Type B pancreatic cell (in vitro differentiated cells): ENCODE measurements at places on chromosomes 6 and 20.

- no peak overlapping the region for H3K27ac ChIP-seq
- no peak for DNase-seq
- no peaks in the 10 kb centered on the region for H3K4me1 ChIP-seq
- no peaks in the 10 kb centered on the region for H3K36me3 ChIP-seq
Measured at GRCh38 chr6:49257549-49257948, 205.5 kb downstream of the MMUT start.

- no peak overlapping the region for H3K4me3 ChIP-seq
- no peaks in the 10 kb centered on the region for H3K36me3 ChIP-seq
Measured at GRCh38 chr6:140208286-140208685, 833.8 kb upstream of the CITED2 start.

- DNase-seq, result no peak
- H3K4me1 ChIP-seq, result peaks cover 60% of the 10 kb centered on the region
- H3K27ac ChIP-seq, result no peak overlapping the region
- peaks cover 3% of the 10 kb centered on the region for H3K36me3 ChIP-seq
Measured at GRCh38 chr6:1762203-1762602, 152.5 kb downstream of the FOXC1 start.

DNA sequence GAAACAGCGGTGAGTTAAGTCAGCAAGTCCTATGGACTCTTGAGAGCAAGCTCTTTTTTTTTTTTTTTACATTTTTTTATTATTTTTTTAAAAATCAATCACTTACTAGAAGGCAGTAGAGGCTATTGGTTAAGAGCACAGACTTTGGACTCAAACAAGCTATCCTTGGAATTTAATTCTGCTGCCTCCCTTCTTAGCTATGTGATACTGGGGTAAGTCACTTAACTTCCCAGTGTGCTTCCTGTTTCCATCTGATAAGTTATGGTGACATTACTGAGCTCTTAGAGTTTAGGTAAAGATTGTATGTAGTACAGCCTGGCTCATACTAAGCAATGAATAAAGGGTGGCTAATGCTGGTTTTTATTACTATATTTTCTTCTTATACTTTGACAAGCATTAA is 770.5 kb upstream of the FLRT3 start:
- DNase-seq, result no peak
- no peaks in the 10 kb centered on the region for H3K4me1 ChIP-seq
- H3K27me3 ChIP-seq, result no peaks in the 10 kb centered on the region
- H3K27ac ChIP-seq, result no peak overlapping the region

- H3K4me1 ChIP-seq, result peaks cover 49% of the 10 kb centered on the region
- H3K4me3 ChIP-seq, result peak overlapping the region; percentile 54
- H3K27ac ChIP-seq, result no peak overlapping the region
- DNase-seq, result no peak
Measured at GRCh38 chr20:47971058-47971791, 185.9 kb upstream of the SULF2 start.

DNA sequence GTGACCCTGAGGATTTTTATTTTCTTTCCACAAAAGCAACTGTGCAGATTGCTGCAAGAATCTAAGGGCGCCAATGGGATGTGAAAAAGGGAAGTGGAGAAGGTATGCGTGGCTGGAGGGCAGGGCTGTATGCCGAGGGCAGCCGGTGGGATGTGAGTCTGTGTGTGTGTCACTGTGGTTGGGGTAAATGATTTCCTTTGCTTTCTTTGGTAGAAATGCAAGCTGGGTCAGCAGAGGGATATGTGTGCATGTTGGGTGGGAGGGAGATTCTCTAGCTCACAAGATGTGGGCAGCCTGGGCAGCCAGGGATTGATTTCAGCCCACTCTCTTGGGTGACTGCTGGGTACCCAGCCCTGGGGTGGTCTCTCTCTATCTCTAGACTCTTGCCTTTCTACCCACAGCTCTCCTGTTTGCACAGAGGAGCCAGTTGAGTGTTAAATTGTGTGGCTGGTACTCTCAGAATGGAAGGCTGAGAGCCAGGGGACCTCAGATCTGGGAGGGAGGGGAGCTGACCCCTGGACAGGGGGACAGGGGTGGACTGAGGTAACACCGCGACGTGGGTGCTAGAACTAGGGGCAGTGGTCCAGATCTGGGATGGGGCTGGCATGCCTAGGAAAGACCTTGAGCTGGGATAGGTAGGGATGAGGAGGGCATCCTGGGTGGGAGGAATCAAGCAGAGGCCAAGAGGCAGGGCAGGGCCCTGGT is 136.8 kb upstream of the RNF24 start:
- no peak overlapping the region for H3K27ac ChIP-seq
- H3K4me3 ChIP-seq, result peak overlapping the region; percentile 38
- H3K4me1 ChIP-seq, result peaks cover 23% of the 10 kb centered on the region
- DNase-seq, result no peak

GRCh38 chr6:166379800-166380199 is 2.9 kb downstream of the MPC1 start:
- H3K4me1 ChIP-seq, result peaks cover 5% of the 10 kb centered on the region
- H3K36me3 ChIP-seq, result no peaks in the 10 kb centered on the region
- no peak for DNase-seq
- H3K27me3 ChIP-seq, result no peaks in the 10 kb centered on the region
- no peak overlapping the region for H3K4me3 ChIP-seq

GRCh38 chr20:56634307-56634706 is 5.2 kb downstream of the TFAP2C start:
- peak overlapping the region; percentile 42 for H3K4me3 ChIP-seq
- H3K36me3 ChIP-seq, result peaks cover 39% of the 10 kb centered on the region
- H3K27me3 ChIP-seq, result peaks cover 70% of the 10 kb centered on the region
- H3K4me1 ChIP-seq, result peaks cover 17% of the 10 kb centered on the region
- no peak for DNase-seq

- no peaks in the 10 kb centered on the region for H3K27me3 ChIP-seq
- H3K36me3 ChIP-seq, result peaks cover 4% of the 10 kb centered on the region
- H3K4me1 ChIP-seq, result peaks cover 11% of the 10 kb centered on the region
- H3K4me3 ChIP-seq, result no peak overlapping the region
- no peak overlapping the region for H3K27ac ChIP-seq
- DNase-seq, result no peak
Measured at GRCh38 chr20:8153281-8153908, 21.3 kb downstream of the PLCB1 start.

DNA sequence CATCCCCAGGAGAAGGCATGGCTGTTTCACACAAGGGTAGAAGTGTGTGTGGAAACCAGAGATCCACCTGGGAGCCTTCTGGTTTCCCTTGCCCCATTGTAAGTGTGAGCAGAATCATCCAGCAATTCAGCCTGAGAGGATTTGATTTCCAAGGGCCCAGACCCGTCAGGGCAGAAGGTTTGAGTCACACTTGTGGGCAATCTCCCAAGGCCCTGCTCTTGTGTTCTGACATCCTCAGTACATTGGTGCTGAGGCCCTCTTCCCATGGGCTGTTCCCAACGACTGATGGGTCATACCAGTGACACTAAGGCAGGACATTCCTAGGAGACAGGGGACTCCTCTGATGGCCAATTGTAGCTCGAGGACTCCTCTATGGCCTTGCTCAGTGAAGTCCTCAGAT is 58.2 kb upstream of the POLR1H start:
- H3K27me3 ChIP-seq, result peaks cover 48% of the 10 kb centered on the region
- no peak overlapping the region for H3K27ac ChIP-seq
- peaks cover 6% of the 10 kb centered on the region for H3K4me1 ChIP-seq
- DNase-seq, result no peak
- no peak overlapping the region for H3K4me3 ChIP-seq
- H3K36me3 ChIP-seq, result no peaks in the 10 kb centered on the region

DNA sequence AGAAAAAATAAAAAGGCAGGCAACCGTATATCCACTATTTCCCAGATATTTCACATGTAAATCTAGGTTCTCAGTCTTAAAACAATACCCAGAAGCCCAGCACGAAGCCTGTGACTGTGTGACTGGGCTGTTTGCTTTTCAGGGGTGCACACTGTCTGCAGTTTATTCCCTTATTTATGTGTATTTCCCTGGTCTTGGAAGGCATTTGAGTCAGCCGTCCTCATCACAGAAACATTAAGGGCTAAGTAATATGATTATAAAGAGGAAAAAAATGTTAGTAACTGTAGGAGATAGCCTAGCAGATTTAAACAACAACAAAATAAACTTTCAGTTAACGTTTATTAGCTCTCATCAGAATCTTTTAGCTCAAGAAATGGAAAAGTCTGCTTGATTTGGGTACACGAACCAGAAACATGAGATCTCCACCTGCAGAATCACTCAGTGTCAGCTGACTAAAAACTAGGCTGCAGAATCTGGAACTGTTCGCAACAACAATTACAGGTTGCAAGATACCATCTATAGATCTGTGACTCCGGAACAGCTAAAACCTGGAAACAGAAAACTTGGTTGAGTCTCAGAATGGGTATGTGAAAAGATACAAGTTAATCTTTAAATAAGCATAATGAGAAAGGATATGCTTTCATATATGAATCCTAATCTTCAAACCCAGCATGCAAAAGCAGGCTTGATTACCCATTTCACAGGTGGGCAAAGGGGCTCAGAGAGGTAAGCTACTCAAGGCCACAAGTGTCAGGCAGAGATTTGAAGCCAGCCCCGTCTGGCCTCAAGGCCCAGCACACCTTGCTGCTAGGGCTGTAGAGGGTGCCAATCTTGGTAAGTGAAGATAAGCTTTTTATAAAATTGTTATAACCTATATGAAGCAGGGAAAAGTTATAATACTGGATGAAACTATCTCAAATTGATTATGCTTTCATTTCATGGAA is 21.1 kb downstream of the GCLC start:
- peak overlapping the region; percentile 15 for H3K27ac ChIP-seq
- no peaks in the 10 kb centered on the region for H3K27me3 ChIP-seq
- H3K4me1 ChIP-seq, result peaks cover 41% of the 10 kb centered on the region
- no peak overlapping the region for H3K4me3 ChIP-seq
- no peak for DNase-seq

DNA sequence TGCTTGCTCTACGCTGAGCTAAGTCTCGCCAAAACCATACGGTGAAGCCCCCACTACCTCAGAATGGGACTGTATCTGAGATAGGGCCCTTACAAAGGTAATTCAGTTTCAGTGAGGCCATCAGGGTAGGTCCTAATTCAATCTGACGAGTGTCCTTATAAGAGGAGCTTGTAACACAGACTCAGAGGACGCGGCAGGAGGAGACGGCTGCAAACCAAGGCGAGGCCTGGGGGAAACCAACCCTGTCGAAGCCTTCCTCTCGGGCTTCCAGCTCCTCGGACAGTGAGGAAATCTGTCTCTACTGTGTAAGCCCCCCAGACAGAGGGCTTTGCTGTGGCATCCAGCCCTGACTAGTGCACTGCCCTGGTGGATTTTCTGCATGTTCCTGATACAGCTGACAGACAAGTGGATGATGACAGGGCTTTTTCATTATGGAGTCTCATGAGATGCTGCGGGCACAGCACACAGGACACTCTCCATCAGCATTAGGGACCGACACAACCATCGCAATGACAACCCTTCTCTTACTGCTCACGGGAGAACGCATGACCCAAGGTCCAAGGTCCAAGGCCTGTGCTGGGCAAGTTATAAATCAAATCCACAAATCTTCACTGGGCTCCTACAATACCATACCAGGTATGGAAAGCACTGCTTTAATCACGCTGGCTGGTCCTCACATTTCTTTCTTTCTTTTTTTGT is 48.2 kb downstream of the SSR1 start:
- H3K27ac ChIP-seq, result no peak overlapping the region
- peaks cover 12% of the 10 kb centered on the region for H3K4me1 ChIP-seq
- no peaks in the 10 kb centered on the region for H3K36me3 ChIP-seq
- no peaks in the 10 kb centered on the region for H3K27me3 ChIP-seq

- DNase-seq, result no peak
- H3K4me3 ChIP-seq, result no peak overlapping the region
- no peaks in the 10 kb centered on the region for H3K36me3 ChIP-seq
Measured at GRCh38 chr6:149134511-149134933, 183.0 kb upstream of the TAB2 start.

- no peak overlapping the region for H3K27ac ChIP-seq
- peaks cover 12% of the 10 kb centered on the region for H3K4me1 ChIP-seq
- H3K27me3 ChIP-seq, result no peaks in the 10 kb centered on the region
- no peak for DNase-seq
- H3K36me3 ChIP-seq, result no peaks in the 10 kb centered on the region
Measured at GRCh38 chr6:85396159-85396808, 53.6 kb upstream of the NT5E start.

- no peaks in the 10 kb centered on the region for H3K27me3 ChIP-seq
- H3K27ac ChIP-seq, result no peak overlapping the region
- H3K4me1 ChIP-seq, result peaks cover 12% of the 10 kb centered on the region
- DNase-seq, result no peak
Measured at GRCh38 chr6:93731306-93731705, 311.9 kb upstream of the EPHA7 start.

- H3K36me3 ChIP-seq, result no peaks in the 10 kb centered on the region
- no peak for DNase-seq
- H3K27ac ChIP-seq, result no peak overlapping the region
- no peaks in the 10 kb centered on the region for H3K4me1 ChIP-seq
Measured at GRCh38 chr6:5904532-5904931, 102.2 kb downstream of the NRN1 start.

GRCh38 chr6:108186226-108186625 is 20.4 kb downstream of the NR2E1 start:
- H3K4me3 ChIP-seq, result no peak overlapping the region
- H3K27ac ChIP-seq, result no peak overlapping the region
- no peaks in the 10 kb centered on the region for H3K4me1 ChIP-seq

DNA sequence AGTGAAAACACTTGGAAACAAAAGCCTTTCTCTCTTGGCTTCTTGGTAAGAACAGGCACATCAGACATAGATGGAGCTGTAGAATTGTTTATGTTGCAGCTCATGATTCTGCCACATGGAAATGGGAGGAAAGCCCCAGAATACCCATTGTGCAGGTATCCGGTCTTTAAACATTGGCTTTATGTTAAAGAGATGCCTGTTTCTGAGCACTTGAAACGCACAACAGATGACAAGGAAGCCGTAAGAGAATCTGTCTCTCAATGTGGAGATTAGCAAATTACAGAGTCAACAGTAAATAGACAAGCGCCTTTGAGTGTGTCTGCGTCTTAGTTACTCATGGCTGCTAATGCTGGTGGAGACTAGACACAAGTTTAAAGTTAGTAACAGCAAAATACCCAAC is 10.5 kb downstream of the TNFAIP3 start:
- no peak overlapping the region for H3K27ac ChIP-seq
- no peak for DNase-seq
- H3K4me3 ChIP-seq, result no peak overlapping the region
- no peaks in the 10 kb centered on the region for H3K4me1 ChIP-seq
- peaks cover 28% of the 10 kb centered on the region for H3K36me3 ChIP-seq

- no peak overlapping the region for H3K4me3 ChIP-seq
- DNase-seq, result no peak
- H3K36me3 ChIP-seq, result peaks cover 21% of the 10 kb centered on the region
- no peak overlapping the region for H3K27ac ChIP-seq
Measured at GRCh38 chr6:158038291-158039177, 56.9 kb downstream of the SYNJ2 start.

- no peaks in the 10 kb centered on the region for H3K4me1 ChIP-seq
- H3K27me3 ChIP-seq, result peaks cover 5% of the 10 kb centered on the region
- no peaks in the 10 kb centered on the region for H3K36me3 ChIP-seq
- H3K27ac ChIP-seq, result no peak overlapping the region
Measured at GRCh38 chr20:19077370-19078220, 134.8 kb upstream of the SLC24A3 start.
